HCT116 (cell line): ENCODE measurements at places on chromosomes 16 and 17. TPM values are rescaled to one million over a fixed set of nuclear protein-coding genes. Genes with fewer than 3 reads are reported as not detected.

The LYRM9 gene
- 4.8 TPM for total RNA-seq

The HEATR9 gene
- total RNA-seq: not detected

The ZG16B gene
- 2.3 TPM for total RNA-seq

The SHCBP1 gene
- total RNA-seq: 33.3 TPM

- no peak for DNase-seq
- peaks cover 26% of the 10 kb centered on the region; the same call in 1 of the 2 replicates for H3K36me3 ChIP-seq
- H3K27me3 ChIP-seq: no peaks in the 10 kb centered on the region
- no peak overlapping the region for H3K27ac ChIP-seq
These were observed 80.7 kb downstream of the HELZ start for GRCh38 chr17:67164302-67164701.

- H3K4me3 ChIP-seq: no peak overlapping the region
- no peak overlapping the region for H3K27ac ChIP-seq
- H3K4me1 ChIP-seq: peaks cover 19% of the 10 kb centered on the region
These were observed 48.7 kb downstream of the TEX14 start for GRCh38 chr17:58643147-58643546.

DNA sequence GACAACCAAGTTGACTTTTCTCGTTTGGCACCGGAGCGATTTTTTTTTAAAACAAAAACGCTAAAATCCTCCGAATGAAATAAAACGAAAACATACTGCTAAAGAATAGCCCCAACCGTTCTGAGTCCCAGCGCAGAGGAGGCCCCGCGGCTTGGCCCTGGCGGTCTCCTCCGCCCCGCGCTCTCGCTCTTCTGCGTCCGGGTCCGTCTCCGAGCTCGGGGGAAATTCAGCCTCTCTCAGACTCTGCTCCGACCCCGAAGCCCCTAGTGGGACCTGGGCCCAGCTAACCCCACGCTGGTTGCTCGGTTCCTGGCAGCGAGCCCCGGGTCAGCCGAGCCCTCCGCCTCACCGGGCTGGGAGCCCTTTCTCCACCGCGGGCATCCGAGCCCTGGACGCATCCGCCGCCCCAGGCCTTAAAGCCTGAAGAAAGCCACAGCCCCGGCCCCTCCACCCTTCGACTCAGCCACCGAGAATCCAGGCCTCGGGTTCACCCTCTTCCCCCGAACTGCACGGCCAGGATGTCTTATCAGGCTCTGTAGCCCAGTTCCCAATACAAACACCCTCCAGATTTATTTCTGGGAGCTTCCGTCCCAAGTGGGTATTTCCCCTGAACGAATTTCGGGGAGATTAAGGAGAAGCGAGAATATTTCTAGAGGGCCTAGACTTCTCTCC, 1.2 kb downstream of the TBX2 start:
- H3K4me1 ChIP-seq: no peaks in the 10 kb centered on the region
- no peak overlapping the region for H3K4me3 ChIP-seq
- no peak for DNase-seq
- H3K27me3 ChIP-seq: no peaks in the 10 kb centered on the region

The EIF3C gene
- 680 TPM for total RNA-seq

The NACA2 gene
- not detected for total RNA-seq

The HCRT gene
- not detected for total RNA-seq
